ENCODE measurements at places on chromosomes 5 and 9. TPM values are rescaled to one million over a fixed set of nuclear protein-coding genes. Genes with fewer than 3 reads are reported as not detected.

- DNase-seq = no peak
Observed at GRCh38 chr9:5920860-5921328, 30.2 kb downstream of the MLANA start.

GRCh38 chr5:89072842-89073672 lies 190.1 kb upstream of the MEF2C start:
- no peak for DNase-seq

EIF4EBP3 gene
- 7.1 TPM for total RNA-seq

GRCh38 chr5:60274747-60275146 lies 381.2 kb upstream of the PDE4D start:
- DNase-seq = no peak

OLFM1 gene
- total RNA-seq = 8.2 TPM

SLC45A2 gene
- total RNA-seq = 0.19 TPM

MCTP1 gene
- total RNA-seq = 5.9 TPM

GRCh38 chr9:129436751-129437625 lies 183.9 kb downstream of the C9orf50 start:
- DNase-seq = no peak

DNA sequence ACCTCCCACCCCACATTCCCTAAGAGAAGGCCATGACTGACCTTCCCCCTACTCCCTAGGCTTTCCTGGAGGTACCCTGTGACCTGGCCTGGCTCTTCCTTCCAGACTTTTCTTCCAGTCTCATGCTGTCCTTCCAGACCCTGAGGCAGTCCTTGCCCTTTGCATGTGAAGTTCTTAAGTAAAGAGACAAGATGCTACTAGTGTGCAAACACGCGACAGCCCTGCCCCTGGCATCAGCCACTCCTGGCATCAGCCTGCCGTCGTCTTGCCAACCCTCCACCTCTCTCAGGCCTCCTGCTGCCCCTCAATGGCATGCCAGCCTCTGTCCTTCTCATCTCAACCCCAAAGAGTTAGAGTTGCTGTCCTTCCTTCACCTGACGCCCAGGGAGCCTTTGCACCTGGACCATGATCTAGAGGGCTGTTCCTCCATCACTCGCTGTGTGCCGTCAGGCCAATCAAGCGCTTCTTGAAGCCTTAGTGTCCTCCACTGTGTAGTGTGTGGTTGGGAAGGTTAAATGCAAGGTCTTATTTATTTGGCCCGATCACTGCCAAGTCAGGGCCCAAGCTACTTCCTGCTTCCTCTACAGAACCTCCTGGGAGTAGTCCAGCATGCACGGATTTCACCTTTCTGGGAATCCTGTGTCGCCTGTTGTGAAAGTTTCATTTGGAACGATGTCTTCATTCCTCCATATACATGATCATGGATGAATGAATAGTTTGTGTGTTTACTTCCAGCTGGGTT lies 61.9 kb downstream of the WWC1 start:
- DNase-seq = no peak

ENC1 gene
- 3.9 TPM for total RNA-seq

- DNase-seq = no peak
Observed at GRCh38 chr5:7330256-7330655, 65.7 kb upstream of the ADCY2 start.

All from esophagus squamous epithelium (tissue), 5 donors.